ENCODE measurements at places on chromosomes 6 and 20.

DNA sequence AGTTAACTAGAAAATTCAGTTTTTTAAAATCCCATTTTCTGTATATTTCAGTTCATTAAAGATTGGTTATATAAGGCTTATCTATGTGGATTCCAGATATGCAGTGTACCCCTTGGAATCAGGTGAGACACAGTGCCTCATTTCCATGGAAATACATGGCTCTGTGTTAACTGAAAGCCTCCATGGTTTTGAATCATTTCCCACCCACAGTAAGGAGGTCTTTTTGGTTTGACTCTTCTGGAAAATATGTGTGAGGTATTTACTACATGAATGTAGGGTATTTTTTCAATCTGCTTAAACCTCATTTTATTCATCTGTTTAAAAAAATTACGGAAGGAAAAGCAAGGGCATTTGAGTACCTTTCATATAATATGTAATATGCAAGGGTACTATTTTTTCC is 25.5 kb downstream of the RNF144B start:
- no peak for DNase-seq

- no peak for DNase-seq
These were observed 44.2 kb downstream of the COL11A2 start for GRCh38 chr6:33147807-33148666.

DNA sequence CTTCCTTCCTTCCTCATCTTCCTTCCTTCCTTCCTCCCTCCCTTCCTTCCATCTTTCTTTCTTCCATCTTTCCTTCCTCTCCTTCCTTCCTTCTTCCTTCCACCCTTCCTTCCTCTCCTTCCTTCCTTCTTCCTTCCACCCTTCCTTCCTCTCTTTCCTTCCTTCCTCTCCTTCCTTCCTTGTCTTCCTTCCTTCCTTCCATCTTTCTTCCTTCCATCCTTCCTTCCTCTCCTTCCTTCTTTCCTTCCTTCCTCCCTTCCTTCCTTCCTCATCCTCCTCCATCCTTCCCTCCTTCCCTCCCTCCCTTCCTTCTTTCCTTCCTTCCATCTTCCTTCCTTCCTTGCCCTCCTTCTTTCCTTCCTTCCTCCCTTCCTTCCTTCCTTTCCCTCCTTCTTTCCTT is 361.4 kb upstream of the TSHZ2 start:
- DNase-seq = no peak

DNA sequence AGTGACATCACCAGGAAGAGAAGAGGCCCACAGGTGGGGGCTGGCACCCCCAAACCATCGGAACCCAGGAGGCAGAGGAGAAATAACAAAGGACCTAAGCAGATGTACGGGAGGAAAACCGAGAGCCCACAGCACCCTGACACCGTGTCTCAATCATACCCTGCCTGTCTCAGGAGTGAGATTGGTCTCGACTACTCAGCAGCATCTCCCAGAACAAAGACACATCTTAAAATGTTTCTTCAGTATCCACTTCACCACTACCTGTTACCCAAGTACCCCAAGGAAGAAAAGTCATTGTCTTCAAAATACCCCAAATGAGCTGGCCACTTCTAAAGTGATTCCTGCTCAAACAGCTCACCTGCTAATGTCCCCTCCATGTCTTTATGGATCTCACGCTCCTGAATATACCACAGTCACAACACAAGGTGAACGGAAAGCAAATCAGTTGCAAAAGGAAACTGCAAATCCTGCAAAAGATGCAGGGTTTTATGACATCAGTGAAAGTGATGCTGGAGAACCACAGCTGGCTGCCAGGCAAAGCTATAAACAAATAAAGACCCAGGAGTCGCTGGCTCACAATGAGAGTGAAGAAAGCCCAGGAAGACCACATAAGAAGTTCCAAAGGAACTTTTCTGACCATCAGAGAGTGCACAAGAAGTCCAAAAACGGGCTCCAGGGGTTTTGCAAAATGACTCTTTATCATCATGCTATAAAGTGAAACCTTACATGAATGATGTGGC is 44.1 kb downstream of the PREX1 start:
- no peak for DNase-seq

DNA sequence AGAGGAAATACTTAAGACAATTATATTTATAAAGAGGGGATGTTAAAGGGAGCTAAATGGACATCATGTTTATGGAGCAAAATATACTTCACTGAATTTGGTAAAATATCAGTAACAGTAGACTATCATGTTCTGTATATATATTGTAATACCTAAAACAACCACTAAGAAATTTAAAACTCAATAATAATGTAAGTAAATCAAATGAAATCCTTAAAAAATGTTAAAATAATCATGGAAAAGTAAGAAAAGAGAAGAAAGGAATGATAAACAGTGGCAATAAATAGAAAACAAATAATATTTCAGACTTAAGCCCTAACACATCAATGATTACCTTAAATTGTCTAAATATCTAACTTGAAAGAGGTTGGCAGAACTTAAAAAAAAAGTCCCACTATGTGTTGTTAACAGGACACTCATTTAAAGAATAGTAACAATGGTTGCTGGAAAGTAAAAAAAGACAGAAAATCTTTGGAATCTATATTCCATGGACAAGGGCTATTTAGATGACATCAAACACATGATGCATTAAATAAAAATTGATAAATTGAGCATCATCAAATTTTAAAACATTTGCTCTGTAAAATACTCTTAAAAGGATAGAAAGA is 842.2 kb upstream of the MAP3K7 start:
- no peak for DNase-seq
